ENCODE measurements at places on chromosomes 2 and 18.

DNA sequence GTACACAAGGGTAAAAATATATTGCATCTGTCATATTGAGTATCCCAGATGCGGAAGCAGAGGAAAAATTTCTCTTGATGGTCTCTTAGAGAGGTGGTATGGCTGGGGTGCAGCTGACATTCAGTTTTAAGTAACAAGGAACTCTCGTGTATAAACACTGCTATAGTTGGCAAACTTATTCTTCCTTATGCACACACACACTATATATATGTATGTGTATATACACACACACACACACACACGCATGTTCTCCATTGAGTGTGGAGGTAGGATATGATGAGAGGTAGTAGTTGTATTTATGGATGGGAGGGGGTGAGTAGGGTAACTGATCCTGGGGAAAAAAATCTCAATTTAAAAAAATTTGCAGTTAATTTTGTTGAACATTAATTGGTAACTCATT, 10.6 kb downstream of the PHLPP1 start:
- no peak for DNase-seq

GRCh38 chr18:12359515-12359927, 17.5 kb downstream of the AFG3L2 start:
- DNase-seq, result no peak

DNA sequence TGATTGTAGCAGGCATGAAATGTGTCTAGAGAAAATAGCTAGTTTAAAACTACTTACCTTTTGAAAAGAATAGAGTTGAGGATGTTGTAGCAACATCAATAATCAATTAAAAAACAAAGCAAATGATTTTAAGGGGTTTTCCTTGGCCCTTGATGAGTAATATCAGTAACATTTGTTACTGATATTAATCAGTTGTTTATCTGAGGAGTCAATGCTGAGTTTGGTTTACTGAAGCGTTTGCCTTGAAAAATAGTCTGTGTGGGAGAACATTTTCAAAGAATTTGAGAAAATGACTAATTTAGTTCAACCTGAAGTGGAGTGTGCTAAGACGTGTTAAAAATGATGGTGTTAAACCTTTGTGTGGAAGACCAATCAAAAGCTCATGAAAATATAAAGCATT, 9.3 kb downstream of the PTH2R start:
- DNase-seq, result no peak

GRCh38 chr2:189783451-189783926, 650 bp downstream of the ORMDL1 start:
- no peak for DNase-seq

- DNase-seq, result no peak
Measured at GRCh38 chr2:43085929-43086328, 140.5 kb downstream of the ZFP36L2 start.

GRCh38 chr2:48885841-48886240, 130.3 kb upstream of the LHCGR start:
- no peak for DNase-seq

- no peak for DNase-seq
Measured at GRCh38 chr2:19456705-19457309, 98.4 kb upstream of the OSR1 start.

DNA sequence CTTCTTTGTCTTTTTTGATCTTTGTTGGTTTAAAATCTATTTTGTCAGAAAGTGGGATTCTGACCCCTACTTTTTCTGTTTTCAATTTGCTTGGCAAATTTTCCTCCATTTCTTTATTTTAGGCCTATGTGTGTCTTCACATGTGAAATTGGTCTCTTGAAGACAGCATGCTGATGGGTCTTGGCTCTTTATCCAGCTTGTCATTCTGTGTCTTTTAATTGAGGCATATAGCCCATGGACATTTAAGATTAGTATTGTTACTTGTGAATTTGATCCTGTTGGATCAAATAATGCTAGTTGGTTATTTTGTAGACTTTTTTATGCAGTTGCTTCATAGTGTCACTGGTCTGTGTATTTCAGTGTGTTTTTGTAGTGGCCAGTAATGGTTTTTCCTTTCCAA, 26.3 kb upstream of the DSG1 start:
- DNase-seq, result no peak

GRCh38 chr2:24123922-24124580, 782 bp downstream of the FAM228B start:
- DNase-seq, result no peak

- no peak for DNase-seq
Measured at GRCh38 chr2:113846429-113846828, 43.5 kb upstream of the ACTR3 start.

GRCh38 chr2:7270011-7270431, 352.8 kb downstream of the RNF144A start:
- DNase-seq, result no peak

DNA sequence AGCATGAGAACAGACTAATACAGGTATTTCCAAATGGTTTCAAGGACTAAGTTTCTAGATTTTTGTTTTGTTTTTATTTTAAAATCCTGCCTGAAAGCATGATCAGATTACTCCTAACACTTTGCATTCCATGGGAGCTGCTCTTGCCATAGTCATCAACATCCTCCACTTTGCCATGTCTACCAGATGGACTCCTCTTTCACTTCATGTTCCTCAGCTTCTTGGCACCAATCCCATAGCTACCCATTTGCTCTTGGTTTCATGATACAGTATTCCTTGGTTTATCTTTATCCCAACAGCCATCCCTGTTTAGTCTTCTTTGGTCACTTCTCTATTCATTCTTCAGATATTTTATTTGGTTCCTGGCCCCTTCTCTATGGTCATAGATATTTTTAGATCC, 154.2 kb upstream of the CCDC195 start:
- DNase-seq, result no peak

GRCh38 chr2:199101487-199101886, 356.3 kb downstream of the SATB2 start:
- DNase-seq, result no peak

DNA sequence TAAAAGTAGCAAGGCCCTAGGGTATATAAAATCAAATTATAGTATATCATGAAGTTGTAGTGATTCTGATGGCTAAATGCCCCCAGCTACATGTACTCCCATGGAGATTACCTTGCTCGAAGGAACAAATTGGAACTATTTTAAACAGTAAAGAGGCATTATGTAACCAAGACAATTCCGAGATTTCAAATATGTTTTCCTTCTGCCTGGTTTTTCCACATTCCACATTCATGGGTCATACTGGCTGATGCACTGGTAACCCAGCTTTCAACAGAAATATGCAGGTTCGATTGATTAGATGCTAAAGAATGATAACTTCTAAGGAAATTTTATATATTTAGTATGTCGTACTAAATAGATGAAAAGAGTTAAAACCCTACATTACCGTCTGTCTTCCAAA, 62.3 kb upstream of the MGAT4A start:
- no peak for DNase-seq

DNA sequence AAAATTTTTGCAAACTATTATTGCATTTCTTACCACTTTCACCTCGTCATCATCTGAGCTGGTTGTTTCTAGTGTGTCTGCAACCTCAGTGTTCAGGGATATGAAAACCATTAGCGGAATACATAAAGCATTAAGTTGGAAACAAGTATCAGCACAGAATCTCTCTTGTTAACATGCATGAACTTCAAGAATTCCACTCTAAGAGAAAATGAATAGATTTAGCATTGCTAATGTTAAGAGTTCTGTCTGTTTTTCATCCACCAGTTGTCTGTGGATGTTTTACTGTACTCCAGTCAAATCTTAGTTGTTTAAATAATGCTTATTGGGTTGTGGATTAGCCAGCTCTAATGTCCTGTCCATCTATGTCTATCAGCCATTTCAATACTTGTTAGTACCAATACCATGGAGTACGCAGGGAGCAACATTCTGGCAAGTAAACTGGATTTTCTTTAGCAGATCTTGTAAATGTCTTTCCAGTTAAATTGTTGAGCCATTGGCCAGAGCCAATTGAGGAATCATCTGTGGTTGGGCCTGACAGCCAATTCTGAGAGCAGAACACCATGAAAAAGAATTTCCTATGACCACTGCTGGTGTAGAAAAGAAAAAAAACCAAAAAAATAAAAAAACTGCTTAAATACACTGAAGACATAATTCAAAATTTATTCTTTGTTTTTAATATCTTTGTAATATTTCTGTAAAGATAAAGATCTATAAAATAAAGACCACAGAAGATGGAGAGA, 82.5 kb downstream of the SLC8A1 start:
- no peak for DNase-seq

- DNase-seq, result no peak
Measured at GRCh38 chr2:220053919-220054318, 426.5 kb downstream of the SLC4A3 start.

DNA sequence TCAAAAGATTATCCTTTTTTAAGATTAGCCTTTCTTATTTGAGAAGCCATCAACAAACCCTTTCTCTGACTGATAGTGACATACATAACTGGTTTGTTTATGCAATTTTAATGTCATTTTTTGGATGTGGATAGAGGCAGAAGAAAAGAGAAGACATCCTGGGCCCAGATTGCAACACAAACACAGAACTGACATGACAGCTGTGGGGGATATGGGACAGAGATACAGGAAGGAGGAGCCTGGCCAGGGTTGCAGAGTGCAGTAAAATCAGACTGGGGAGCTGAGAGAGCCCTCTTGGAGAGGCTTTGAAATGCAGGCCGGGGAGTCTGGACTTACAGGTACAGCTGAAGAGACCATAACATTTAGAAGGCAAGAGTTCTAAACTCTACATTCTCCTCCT, 65.1 kb downstream of the SIGLEC15 start:
- DNase-seq, result no peak

DNA sequence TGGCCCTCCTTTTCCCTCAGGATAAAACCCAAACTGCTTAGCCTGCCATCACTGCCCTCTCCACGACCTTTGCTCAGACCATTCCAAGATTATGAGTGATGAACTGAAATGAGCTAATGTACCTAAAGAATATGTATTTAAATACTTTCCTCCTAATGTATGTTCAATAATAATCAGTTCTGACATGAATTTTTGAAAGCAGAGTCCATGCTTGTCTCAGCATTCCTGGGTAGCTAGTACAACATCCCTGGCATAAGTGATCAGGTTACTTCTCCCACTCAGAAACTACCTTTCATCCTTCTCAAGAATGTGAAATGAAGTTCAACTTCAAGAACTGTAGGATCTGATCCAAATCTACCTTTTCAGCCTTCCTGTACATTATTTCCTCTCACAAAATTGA, 103.6 kb downstream of the UNC80 start:
- no peak for DNase-seq

Measured in activated T-cell treated with anti-CD3 and anti-CD28 coated beads for 24 hours (primary cell).